ENCODE measurements at places on chromosomes 2 and 18.
A peak's percentile ranks its signal among the peaks of the same experiment; 100 is the strongest.

- no peak for DNase-seq
Observed at GRCh38 chr2:136017786-136018185, 32.4 kb upstream of the DARS1 start.

DNA sequence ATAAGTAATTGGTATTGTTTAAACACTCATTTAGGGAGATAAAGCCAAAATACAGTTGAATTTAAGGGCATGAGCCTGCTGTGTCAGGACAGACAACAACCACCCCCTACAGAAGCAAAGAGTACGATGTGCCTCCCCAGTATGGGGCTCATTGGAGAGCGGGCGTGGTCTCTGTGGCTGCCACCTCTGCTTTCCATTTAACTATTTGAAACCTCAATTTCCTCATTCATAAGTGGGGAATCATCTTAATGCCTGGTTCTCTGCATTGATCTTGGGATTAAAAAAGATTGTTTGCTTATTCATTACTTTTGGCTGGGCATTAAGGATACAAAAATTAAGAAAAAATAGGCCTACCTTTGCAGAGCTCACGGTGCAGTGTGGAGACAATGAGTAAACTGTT is 21.4 kb downstream of the KCNS3 start:
- DNase-seq: no peak

- DNase-seq: no peak
Observed at GRCh38 chr18:35983147-35983546, 10.7 kb downstream of the RMP24 start.

- DNase-seq: no peak
Observed at GRCh38 chr2:55399815-55400214, 19.8 kb downstream of the CCDC88A start.

GRCh38 chr2:221553333-221553732 is 18.8 kb downstream of the EPHA4 start:
- no peak for DNase-seq

GRCh38 chr2:134623796-134624195 is 95.0 kb downstream of the TMEM163 start:
- DNase-seq: no peak

- DNase-seq: no peak
Observed at GRCh38 chr2:21165350-21165749, 41.6 kb downstream of the TDRD15 start.

DNA sequence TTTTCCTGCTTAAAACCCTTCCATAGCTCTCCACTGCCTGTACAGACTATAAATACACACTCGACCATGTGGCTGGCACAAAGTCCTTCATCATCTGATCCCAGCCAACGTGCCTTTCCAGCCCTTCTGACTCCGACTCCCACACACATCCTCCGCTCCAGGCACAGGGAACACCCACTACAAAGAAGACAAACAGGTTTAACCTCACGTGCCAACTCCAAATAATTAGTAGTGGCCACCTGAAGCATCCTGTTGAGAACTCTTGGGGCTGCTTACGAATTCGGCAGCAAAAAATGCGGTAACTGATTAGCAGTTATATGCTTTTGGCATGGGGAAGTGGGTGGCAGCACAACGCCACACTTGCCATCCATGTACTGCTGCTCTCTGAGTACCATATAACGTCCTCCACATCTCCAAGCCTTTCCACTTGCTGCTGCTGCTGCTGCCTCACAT is 12.1 kb downstream of the SPIRE1 start:
- DNase-seq: no peak

- no peak for DNase-seq
Observed at GRCh38 chr18:37163119-37163518, 334.2 kb downstream of the KIAA1328 start.

DNA sequence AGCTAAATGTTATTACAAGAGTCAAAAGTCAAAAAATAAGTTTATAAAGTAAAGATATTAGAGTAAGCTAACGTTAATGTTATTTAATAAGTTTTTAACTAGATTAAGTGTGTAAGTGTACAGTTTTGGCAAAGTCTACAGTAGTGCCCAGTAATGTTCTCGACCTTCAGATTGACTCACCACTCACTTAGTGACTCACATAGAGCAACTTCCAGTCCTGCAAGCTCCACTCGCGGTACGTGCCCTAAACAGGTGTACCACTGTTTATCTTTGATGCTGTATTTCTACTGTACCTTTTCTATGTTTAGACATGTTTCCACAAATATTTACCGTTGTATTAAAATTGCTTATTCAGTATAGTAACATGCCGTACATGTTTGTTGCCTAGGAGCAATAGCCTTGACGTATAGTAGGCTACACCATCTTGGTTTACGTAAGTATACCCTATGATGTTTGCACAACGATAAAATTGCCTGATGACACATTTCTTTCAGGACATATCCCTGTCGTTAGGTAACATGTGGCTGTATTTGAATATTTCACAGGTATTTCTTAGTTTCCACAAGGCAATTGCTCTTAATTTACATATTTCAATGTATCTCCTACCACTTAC is 1641.9 kb upstream of the PIK3C3 start:
- DNase-seq: no peak

DNA sequence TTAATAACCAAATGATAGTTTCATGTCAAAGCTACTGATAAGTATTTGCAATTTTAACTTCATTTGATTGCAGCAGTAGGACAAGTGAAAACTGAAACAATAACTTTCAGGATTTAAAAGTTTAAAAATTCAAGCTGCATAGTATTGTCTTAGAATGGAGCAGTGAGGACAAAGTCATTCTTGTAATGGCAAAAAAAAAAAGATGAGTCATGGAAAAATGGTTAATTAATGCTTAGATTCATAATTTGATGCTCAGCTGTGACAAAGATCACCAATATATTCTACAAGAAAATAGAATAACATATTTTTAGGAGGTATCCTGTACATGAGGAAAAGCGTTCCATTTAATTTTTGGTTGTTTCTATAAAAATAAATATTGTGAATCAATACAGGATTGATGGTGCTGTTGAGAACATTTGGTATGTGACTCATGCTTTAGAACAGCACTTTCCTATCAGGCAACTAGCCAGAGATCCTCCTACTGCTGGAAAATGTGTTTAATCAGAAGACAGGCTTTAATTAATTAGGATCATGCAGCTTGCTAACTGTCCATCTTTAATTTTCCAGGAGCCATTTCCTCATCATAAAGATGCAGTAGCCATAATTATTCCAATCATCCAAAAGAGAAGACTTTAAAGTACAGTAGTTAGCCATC is 239.0 kb upstream of the MMADHC start:
- no peak for DNase-seq

DNA sequence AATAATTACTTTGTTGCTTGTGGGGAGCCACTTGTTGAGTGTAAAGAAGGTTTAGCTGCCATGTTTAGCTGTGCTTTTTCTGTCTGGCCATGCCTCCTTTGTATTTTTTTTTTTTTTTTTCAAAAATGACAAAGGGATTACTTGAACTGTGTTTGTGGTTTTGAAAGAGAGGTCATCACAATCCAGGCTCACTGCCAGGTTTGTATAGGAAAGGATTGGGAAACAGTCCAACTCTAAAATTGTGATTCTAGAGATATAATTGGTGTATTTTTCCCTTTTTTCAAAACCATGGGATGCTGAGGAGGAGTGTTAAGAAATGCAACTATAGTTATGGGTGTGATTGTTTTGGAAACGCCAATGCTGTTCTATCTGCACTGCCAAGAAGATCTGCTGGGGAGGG is 4.3 kb downstream of the ITPRIPL1 start:
- no peak for DNase-seq

- no peak for DNase-seq
Observed at GRCh38 chr2:109457366-109457765, 156.4 kb downstream of the SEPTIN10 start.

DNA sequence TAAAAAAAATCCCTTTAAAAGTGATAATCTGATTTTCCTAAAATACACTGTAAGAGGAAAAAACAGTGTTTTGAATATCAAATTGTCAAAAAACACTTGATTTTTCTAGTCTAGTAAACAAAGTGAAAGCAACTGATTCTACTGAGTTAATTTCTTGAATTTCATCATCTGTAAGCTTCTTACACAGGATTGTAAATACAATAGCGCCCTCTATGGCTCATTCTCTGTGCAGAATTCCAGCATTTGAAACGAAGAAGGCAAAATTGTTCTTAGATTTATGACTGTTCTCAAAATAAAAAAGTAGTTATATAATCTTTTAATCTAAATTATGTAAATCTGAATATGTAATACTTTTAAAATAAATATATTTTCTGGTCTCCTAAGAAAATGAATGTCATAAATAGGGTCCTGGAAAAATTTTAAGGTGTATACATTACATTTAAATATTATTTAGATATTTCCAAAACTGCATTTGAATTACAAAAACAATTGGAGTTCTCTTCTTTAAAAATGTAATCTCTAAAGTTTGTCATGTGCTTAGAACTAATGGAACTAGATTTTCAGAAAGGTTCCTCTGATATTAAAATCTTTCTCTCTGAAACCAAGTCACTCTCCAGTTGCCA is 176.9 kb upstream of the MC4R start:
- no peak for DNase-seq

DNA sequence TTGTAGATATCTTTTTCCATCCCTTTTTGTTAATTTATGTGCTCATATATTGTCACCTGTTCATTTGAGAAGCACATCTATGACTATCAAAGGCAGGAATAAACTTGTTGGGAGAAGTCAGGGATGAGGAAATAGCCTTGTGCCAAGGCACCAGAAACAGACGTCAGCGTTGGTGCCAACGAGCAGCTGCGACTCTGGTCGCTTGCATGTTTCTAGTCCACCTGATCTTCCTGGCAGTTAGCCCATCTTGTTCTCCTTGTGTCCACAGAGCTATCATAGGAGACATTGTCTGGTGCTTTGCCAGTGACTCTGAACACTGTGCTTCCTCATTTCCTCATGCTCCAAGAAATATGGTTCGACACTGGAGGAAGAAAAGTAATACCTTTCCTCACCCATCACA is 374.4 kb downstream of the PTPRM start:
- no peak for DNase-seq

- DNase-seq: no peak
Observed at GRCh38 chr2:223950448-223951347, 5.6 kb upstream of the WDFY1 start.

DNA sequence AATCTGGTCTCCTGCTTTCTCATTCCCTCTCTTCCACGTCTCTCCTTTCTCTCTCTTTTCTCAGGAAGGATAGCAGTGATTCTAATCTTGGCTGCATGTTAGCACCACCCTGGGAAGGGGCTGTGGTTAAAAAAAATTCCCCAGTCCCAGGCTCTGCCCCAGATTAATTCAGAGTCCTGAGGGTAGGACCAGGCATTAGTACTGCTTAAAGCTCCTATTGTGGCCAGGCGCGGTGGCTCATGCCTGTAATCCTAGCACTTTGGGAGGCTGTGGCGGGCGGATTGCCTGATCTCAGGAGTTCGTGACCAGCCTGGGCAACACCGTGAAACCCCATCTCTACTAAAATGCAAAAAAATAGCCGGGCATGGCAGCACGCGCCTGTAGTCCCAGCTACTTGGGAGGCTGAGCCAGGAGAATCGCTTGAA is 35.4 kb upstream of the EML4 start:
- DNase-seq: no peak

DNA sequence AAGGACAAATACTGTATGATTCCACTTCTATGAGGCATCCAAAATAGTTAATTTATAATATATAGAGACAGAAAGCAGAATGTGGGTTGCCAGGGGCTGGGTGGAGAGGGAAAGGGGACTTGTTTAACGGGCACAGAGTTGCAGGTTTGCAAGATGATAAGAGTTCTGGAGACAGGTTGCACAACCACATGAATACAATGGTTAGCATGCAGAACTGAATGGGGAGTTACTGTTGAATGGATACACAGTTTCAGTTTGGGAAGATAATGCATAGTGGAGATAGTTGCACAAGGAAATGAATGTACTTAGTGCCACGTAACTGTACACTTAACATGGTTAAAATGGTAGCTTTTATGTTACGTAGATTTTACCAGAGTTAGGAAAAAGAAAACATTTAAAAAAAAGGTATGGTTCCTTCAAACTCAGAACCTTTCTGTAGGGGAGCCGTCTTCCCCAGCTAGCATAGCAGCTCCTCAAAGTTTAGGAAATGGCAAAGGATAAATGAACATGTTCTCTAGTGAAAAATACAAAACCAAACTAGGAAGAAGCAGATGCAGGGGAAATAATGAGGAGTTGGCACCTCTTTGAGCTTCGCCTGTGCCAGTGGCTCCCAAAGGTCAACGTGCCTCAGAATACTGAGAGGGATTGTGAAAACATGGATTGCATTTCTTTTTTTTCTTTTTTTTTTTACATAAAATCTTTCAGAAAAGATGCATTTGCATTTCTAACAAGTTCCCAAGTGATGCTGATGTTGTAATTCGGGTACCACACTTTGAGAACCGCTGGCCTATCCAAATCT is 95.2 kb downstream of the ZCCHC2 start:
- no peak for DNase-seq

- DNase-seq: no peak
Observed at GRCh38 chr18:8254654-8255053, 354.6 kb upstream of the RAB12 start.

DNA sequence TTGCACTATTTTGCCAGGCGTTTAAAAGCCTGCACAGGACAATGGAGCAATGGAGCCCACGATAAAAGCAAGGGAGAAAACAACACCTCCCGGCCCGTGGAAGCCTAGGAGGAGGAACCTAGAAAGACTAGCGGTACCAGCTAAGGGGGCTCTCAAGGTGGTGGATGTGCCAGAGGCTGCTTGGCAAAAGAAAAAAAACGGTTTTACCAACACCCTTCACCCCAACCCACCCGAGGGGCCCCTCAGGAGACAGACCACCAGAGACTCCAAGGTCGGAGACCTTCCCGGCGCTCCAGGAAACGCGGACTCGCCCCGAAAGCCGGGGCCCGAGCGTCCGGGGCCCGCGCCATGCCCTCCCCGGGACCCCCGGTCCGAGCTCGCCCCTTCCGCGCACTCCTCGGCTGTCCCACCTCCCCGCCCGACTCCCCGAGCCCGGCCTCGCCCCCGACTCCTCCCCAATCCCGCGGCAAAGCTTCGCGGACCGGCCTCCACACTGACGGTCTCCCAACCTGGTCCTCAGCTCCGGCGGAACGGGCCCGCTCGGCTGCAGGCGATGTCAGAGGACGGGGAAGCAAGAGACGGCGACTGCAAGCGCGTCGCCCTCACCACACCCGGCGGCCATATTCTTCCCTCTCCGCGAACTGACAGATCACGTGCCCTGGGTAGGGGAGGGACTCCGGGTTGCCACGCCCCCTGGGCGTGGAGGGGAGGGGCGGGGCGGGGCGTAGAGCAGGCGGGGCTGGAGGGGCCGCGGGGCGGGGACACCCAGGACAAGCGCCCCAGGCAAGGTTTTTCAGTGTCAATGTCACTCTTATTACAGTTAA is at the start of gene KIDINS220:
Gene KIDINS220, minus strand, starts transcription at position 643 of the 824 bp plus-strand sequence. CDS start 10,520 bp downstream, outside the sequence.
- DNase-seq: peak; percentile 63

All from nucleus accumbens (tissue), 56 donors.